ENCODE measurements at places on chromosomes 2 and 18. TPM values are rescaled to one million over a fixed set of nuclear protein-coding genes. Genes with fewer than 3 reads are reported as not detected.

- no peak for DNase-seq
Observed at GRCh38 chr2:101948625-101949155, 43.1 kb upstream of the IL1R2 start.

DNA sequence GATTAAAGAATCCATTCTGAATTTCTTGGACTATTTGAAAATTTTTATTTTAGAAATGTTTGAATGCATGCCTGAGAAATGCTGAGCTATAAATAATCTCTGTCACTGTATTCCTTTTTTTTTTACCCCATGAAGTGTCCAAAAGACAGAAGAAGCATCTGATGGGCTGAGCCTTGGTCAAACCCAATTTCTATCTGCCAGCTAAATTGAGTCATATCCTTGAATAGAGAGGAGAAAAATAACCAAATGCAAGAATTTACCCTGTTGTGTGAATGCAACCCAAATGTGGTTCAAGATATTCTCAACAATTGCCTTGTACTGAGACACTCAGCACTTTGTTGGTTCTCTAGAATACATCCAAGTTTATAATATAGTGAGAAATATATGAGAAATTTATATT, 223.5 kb downstream of the UBE2E3 start:
- no peak for DNase-seq

DNA sequence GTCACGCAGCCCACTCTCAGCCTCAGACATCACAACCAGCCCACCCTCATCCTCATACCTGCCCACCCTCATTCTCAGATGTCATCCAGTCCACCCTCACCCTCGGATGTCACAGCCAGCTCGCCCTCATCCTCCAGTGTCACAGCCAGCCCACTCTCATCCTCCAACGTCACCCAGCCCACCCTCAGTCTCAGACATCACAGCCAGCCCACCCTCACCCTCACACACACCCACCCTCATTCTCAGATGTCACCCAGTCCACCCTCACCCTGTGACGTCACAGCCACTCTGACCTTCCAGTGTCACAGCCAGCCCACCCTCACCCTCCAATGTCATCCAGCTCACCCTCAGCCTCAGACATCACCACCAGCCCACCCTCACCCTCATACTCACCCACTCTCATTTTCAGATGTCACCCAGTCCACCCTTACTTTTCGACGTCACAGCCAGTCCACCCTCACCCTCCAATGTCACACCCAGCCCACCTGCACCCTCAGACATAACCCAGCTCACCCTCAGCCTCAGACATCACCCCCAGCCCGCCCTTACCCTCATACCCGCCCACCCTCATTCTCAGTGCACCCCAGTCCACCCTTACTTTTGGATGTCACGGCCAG, 100.3 kb downstream of the LOXHD1 start:
- DNase-seq, result no peak

DNA sequence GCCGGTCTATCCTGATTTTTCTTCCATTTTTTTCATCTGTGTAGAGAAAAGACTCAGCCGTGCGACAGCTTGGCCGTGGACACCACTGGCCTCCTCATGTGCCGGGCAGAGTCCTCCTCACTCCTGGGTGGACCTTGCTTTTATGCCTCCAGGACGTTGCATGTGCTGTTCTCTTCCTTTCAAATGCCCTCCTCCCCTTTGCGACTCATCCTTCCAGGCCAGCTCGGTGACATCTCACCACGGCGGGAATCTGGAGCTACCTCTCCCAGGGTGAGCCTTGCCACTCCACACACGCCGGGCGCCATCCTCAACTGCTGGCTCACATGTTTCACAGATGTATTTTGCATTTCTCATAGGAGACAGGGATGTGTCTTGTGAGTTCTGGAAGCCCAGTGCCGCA, 198.5 kb upstream of the HDAC4 start:
- DNase-seq, result peak; percentile 78

GRCh38 chr18:13270279-13270855, 51.8 kb downstream of the LDLRAD4 start:
- no peak for DNase-seq

GRCh38 chr2:75243219-75243618, 43.9 kb upstream of the TACR1 start:
- DNase-seq, result no peak

- DNase-seq, result peak; percentile 35
Observed at GRCh38 chr2:95272299-95272751, 1.9 kb upstream of the PROM2 start.

DNA sequence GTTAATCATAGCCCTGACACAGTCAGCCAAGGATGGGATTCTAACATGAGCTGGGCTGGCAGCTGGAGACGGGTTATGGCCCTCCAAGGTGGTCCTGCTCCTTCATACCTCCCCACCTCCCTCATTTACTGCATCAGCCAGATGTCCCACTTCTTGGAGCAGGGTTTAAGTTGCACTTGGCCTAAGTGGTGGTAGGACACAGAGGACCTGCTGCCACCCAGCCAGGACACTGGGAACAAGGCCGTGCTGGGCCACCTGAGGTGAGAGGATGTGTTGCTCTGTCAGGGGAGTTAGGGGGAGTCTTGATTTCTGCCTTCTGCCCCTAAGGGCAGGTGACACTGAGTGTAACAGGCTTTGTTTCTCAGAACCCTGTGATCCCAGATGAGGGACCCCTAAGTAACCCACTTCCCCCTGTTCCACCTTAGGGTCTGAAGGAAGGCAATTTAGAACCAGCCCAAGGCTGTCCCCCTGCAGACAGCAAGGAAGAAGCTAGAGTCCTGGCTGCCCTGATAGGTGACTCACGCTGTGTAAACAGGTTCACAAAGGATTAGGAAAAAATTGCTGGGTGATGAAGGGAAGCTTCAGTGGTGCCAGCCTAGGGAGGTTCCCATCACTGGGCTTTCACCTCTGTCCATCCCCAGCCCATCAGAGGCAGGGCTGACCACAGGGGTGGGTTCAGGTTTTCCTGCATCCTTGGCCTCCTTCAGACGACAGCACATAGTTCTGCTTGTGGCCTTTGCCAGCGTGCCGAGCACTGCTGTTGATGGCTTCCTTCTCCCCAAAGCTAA, 114.3 kb upstream of the MCFD2 start:
- no peak for DNase-seq

GRCh38 chr18:48548921-48549320, 10.1 kb downstream of the CTIF start:
- no peak for DNase-seq

The CTDSP1 gene
- 142 TPM for total RNA-seq

The SP5 gene
- total RNA-seq, result not detected

DNA sequence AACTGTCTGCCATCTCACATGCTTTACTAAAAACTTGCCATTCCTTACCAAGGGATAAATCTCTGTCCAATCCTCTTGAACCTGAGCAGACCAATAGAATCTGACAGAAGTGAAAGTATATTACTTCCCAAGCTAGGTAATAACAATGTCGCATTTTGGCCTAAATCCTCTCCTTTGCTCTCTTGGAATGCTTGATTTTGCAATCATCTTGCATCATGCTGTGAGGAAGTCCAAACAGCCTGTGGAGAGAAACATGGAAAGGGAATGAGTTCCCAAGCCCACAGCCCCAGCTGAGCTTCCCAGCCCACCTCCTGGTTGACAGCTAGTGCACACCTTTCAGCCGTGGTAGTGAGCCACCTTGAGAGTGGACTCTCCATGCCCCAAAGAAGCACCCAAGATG, 540.6 kb downstream of the STK39 start:
- no peak for DNase-seq

The VWA3B gene
- 0.29 TPM for total RNA-seq

- no peak for DNase-seq
Observed at GRCh38 chr2:212683346-212684097, 144.9 kb upstream of the ERBB4 start.

DNA sequence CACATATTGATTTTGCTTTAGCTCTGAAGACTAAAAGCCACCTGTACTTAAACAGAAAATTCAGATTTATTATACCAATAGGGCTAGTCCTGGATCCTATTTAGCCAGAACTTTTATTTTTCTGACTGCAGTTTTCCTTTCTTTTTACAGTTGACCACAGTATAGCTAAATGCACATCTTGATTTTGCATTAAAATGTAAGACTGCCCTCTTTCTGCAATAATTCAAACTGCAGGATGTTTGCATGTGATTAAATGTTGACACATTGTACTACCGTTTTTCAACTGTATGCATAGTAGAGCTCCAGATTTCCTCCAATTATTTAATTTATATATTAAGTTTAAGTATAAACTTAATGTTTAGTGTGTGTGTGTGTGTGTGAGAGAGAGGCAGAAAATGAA, 1262.9 kb downstream of the SUCLG1 start:
- DNase-seq, result no peak

The LINC00305 gene
- total RNA-seq, result not detected

- no peak for DNase-seq
Observed at GRCh38 chr2:211086049-211086448, 529.6 kb downstream of the CPS1 start.

The ATP5F1A gene
- total RNA-seq, result 263 TPM

DNA sequence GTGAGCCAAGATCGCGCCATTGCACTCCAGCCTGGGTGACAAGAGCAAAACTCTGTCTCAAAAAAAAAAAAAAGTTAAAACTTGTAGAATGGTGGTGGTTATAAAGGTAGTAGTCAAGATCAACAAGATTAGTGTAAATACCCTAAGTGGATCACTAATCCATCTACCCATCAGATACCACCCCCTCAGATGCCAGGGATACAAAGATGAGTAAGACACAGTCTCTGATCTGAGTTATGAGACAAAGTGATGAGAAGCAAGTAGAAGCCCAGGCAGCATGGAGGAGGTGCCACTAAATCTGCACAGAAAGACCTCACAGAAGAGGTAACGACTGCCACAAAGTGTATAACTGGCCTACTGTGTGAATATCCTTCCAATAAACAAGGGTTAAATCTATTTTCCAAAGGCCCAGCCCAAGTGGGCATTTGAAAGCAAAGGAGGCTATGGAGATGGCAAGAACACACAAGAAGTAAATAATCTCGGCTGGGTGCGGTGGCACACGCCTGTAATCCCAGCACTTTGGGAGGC, 20.2 kb downstream of the NFE2L2 start:
- no peak for DNase-seq

The ALK gene
- 0.37 TPM for total RNA-seq

The PAIP2B gene
- total RNA-seq, result 3.8 TPM

The OSBPL6 gene
- 2.5 TPM for total RNA-seq

DNA sequence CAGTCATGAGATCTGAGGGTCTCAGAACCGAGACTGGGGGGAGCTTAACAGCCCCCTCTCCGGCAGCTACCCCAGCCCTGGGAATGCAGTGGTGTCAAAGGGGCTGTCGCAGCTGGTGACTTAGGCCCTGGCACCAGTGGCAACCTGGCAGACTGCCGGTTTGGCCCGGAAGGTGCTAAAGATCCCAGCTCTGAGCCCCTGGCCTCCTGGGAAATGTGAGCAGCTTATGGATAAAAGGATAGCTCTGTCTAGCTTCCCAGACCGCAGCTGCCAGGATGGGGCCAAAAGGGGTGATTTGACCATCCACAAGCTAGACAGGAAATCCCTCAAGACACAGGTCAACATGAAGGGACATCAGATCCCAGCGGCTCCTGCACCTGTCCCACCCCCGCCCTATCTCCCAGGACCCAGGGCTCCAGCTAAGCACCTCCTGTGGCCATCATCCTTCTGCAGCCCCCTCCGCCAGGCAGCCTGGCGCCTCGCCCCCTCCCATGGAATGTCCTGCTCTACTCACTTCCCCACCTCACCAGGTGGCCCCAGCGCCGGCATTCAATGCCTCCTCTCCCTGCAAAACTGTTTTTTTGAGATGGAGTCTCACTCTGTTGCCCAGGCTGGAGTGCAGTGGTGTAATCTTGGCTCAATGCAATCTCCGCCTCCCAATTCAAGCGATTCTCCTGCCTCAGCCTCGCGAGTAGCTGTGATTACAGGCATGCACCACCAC, 33.2 kb upstream of the EFHD1 start:
- no peak for DNase-seq

The B3GNT7 gene
- 5.7 TPM for total RNA-seq

- DNase-seq, result peak; percentile 89
Observed at GRCh38 chr2:127049927-127050802, 56.8 kb downstream of the BIN1 start.

GRCh38 chr2:164032995-164033394, 297.2 kb upstream of the FIGN start:
- no peak for DNase-seq

All from posterior vena cava (tissue), 2 donors.